ENCODE measurements at places on chromosomes 5 and 9.
A peak's percentile ranks its signal among the peaks of the same experiment; 100 is the strongest.

- no peak for DNase-seq
Observed at GRCh38 chr5:41312478-41313060, 99.2 kb upstream of the C6 start.

DNA sequence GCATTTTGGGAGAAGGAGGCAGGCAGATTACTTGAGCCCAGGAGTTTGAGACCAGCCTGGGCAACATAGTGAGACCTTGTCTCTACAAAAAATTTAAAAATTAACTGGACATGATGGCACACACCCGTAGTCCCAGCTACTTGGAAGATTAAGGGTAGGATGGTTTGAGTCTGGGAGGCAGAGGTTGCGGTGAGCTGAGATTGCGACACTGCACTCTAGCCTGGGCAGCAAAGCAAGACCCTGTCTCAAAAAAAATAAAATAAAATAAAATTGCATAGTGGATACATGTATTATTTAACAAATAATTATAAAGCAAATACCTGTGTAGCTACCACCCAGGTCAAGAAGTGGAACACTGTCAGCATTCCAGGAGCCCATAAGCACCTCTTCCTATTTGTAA, 90.1 kb downstream of the CDC42SE2 start:
- DNase-seq = no peak

GRCh38 chr5:55481293-55481855, 53.4 kb downstream of the PLPP1 start:
- DNase-seq = no peak

DNA sequence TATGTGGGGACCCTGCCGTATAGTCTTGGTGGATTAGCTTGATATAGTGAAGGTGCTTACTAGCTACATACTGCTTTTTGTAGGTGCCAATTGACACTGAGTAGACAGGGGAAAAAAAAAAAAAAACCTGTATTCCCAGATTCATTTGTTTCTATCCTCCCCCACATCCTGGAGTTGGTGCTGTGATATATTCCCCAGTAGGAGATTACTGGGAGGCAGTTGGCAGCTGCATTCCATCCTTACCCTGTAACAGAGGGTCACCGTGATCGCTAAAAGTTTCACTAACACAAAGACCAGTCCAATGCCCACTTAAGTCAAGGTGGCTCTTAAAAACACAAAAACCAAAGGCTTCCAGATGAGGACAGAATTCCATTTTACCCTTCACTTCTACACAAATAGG, 27.4 kb upstream of the TOMM5 start:
- DNase-seq = no peak

DNA sequence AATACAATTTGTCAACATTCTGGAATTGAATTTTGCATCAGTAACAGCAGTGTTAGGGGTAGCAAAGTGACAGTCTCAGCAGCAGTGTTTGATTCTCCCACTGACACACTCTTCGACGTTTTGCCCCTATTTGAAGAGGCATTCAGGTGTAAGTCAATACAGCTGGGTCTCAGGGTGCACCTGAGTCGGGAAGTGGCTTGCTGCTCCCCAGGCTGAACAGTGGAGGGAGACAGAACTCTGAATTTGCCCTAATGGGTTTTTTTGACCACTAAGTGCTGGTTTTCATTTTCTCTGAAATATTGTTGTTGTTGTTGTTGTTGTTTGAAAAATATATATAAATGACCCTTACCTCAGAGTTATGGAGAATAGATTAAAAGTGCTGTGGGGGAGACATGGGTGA, 223.2 kb downstream of the TLR4 start:
- DNase-seq = no peak

DNA sequence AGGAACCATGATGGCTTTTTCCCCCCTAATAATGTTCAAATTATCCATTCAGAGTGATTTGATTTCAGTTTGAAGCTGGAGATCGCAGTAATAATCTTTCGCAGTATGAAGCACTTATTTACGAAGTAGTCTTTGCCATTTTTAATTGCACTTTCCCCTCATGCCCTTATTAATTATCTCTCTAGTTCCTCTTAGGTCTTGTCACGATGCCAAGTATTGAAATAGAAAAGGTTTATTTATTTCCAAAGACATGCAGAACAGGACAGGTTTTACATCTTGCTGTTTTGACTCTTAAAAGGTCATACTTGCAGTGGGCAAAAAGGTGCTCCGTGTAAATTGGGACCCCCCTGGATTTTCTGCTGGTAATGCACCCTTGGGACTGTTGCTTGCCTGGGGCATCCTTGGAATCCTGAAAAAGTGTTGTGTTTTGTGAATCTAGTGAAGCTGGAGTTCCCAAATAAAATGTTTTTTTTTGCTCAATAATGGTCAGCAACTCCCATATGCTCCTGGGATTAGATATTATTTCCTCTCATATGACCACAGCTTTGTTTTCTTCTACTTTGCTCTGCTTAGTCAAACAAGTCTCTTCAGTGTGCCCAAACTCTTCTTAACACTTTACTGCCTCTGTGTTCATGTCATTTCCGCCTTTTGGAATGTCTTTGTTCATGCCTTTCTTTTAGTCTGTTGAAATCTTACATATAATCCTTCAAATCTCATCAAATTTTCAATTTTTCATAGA, 278.3 kb downstream of the TMEM38B start:
- DNase-seq = no peak

GRCh38 chr9:134375430-134376385, 49.5 kb downstream of the RXRA start:
- no peak for DNase-seq

DNA sequence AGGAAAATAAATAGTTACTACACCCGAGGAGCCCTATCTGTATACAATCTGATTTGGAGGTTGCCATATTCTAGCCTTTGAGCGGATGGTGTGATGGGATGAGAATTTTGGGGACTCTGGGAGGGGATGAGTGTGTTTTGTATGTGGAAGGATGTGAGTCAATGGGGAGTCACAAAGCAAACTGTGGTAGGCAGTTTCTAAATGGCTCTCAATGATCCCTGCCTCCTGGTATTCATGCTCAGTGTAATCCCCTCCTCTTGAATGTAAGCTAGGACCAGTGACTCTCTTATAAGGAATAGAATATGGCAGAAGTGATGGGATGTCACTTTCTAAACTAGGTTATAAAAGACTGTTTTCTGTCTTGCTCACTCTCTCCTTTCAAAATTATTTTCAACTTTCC, 205.7 kb upstream of the RIOK2 start:
- DNase-seq = no peak

- DNase-seq = no peak
Observed at GRCh38 chr5:165410476-165410875, 1905.1 kb downstream of the MAT2B start.

GRCh38 chr9:117081641-117082317, 333.1 kb downstream of the ASTN2 start:
- no peak for DNase-seq

DNA sequence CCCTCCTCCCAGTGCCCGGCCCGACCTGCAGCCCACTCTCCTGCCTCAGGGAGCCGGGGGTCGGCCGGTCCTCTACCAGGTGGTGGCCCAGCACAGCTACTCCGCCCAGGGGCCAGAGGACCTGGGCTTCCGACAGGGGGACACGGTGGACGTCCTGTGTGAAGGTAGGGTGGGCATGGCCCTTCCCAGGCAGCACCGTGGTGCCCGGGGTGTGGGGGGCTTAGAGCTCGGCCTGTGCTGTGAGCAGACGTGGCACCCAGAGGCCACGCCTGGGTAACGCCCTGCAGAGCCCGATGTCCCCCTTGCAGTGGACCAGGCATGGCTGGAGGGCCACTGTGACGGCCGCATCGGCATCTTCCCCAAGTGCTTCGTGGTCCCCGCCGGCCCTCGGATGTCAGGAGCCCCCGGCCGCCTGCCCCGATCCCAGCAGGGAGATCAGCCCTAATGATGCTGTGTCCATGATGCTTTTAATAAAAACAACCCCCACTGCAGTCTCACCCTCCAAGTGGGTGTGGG, 7.2 kb downstream of the ENTPD8 start:
- no peak for DNase-seq

- no peak for DNase-seq
Observed at GRCh38 chr9:130681769-130682420, 11.7 kb upstream of the EXOSC2 start.

GRCh38 chr5:116626272-116626723, 51.7 kb upstream of the SEMA6A start:
- no peak for DNase-seq

DNA sequence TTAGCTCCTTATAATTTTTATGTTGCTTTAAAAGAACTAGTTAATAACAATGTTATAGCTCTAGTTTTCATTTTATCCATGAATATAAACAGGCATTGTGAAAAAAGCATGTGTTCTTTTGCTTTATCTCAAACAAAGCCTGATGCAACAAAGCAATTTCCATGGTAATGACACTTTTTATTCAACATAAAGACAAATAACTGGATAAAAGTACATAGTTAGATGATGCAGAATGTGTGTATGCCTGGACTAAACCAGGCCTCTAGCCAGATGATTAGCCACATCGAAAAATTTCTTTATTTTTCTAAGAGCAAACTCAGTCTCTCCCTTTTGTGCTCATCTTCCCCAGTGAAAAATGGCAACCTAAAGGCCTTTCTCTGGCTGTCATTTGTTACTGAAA, 125.6 kb upstream of the TARS1 start:
- DNase-seq = no peak

- no peak for DNase-seq
Observed at GRCh38 chr5:123176224-123176937, 87.3 kb downstream of the PRDM6 start.

DNA sequence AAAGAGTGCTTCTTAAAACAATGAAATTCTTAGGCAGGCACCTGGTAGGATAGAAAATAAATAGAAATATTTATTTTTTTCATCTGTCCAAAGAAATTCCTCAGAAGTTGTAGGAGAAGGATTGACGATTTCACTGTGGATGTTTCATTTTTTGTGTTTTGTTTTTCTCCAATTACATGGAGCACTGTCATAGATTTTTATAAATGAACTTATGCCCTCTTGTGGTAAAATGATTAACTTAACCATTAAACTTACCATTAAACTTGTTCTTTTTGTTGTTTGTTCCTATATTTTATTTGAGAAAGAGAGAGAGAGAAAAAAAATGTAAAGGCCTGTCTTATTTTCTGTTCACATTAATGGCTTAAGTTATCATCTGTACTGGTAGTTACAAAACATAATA, 339.2 kb downstream of the PRR16 start:
- no peak for DNase-seq

DNA sequence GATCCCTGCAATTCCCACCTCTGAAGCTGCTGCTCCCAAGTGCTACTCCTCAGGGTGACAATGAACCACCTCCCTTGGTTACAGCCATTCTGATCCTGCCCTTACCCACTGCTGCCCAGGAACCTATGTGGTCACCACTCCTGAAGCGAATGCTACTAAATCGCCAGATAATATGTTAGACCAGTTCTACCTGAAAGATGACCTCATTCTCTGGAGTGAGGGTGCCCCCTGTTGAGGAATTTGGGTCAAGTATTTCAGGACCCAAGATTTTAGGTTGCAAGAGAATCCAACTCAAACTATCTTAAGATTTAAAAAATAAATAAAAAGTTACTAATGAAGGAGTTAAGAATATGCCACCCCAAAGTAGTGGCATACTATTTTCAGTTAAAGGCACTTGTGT, 5.8 kb upstream of the SNAPC3 start:
- no peak for DNase-seq

- DNase-seq = peak; percentile 38
Observed at GRCh38 chr9:133701321-133701980, 36.7 kb downstream of the SARDH start.

GRCh38 chr5:23977365-23977764, 470.0 kb downstream of the PRDM9 start:
- no peak for DNase-seq

- no peak for DNase-seq
Observed at GRCh38 chr5:96873449-96873848, 2.9 kb upstream of the ERAP2 start.

DNA sequence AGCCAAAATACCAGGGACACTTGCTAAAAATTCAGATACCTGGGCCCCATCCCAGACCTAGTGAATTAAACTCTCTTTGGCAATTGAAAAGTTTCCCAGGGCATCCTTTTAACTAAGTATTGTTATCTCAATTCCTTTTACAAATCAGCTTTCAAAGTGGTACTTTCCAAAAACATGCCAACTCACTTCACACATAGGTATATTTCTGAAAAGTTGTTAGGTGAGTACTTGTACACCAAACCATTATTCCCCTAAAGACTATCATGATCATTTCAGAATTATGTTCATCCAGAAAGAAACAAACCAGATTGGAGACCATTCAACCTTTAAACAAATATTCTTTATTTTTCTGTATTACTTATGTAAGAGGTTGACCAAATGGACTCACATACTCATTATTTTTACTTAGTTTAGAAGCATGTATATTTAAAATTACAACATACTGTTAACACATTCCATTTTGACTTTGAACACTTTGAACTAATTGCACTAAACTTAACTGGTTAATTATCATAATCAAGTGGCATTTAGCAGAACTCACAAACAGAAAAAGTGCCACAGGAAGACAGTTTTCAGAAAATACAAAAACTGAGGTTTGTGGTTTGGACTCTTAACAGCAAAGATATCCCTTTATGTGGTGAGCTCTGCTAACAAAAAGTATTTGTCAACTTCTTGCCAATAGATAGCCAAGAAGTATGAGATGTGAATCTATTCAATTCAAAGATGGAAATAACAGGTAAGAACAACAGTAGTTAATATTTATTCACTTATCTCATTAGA, 40.7 kb downstream of the KIAA0825 start:
- no peak for DNase-seq

GRCh38 chr5:147963948-147964693, 57.8 kb upstream of the C5orf46 start:
- no peak for DNase-seq

All from activated CD4-positive, alpha-beta T cell treated with anti-CD3 and anti-CD28 coated beads for 1 hour (primary cell).